ENCODE measurements at places on chromosomes 1 and 21. TPM values are rescaled to one million over a fixed set of nuclear protein-coding genes. Genes with fewer than 3 reads are reported as not detected.
A peak's percentile ranks its signal among the peaks of the same experiment; 100 is the strongest.

DNA sequence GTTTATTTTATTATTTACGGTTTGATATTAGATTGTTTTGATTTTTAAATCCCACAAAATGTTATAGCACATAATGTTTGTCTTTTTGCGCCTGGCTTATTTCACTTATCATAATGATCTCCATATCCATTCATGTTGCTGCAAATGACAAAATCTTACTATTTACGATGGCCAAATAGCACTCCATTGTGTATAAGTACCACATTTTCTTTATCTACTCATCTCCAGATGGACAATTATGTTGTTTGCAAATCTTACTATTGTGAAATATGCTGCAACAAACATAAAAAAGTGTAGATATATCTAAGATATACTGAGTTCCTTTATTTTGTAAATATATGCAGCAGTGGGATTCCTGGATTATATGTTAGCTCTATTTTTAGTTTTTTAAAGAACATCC lies 1568.3 kb downstream of the AMY1C start:
- H3K27ac ChIP-seq: no peak overlapping the region
- no peaks in the 10 kb centered on the region for H3K27me3 ChIP-seq
- H3K4me3 ChIP-seq: no peak overlapping the region
- no peak for DNase-seq
- H3K4me1 ChIP-seq: no peaks in the 10 kb centered on the region

DNA sequence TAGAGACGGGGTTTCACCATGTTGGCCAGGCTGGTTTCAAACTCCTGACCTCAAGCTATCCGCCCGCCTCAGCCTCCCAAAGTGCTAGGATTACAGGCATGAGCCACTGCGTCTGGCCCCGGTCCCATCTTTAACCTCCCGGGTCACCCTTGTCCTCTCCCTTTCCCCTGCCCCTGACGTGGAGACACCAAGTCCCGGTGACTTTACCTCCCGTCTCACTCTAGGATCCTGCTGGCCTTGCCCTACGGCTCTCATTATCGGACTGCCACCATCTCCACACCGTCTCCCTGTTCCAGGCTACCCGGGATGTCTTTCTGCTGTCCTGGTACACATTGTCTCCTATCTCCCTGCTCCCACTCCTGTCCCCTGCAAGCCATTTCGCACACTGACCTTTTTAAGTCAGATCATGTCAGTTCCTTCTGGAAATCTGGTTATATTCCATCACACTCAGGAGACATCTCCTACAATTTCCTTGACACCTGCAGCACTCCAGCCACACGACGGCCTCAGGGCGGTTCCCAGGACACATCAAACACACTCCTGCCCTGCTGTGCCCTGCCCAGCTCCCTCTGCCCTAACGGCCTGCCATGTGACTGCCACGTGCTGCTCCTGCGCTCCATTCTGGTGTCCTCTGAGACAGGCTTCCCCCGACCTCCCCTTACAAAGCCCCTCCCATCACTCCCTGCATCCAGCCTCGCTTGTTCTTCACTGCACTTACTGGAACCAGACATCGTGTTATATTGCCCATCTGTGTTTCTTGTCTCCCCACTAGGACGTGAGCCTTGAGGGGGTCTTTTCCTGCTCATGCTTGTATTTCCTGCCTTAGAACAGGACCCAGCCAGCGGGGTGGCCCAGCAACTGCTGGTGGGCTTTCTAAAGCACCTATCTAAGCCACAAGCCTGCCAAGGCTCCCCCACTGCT lies 32.7 kb downstream of the TTC39A start:
- H3K4me3 ChIP-seq: peak overlapping the region; percentile 52
- no peak for DNase-seq
- no peaks in the 10 kb centered on the region for H3K27me3 ChIP-seq
- peaks cover 12% of the 10 kb centered on the region for H3K4me1 ChIP-seq

The GPR25 gene
- 9.2 TPM for total RNA-seq

GRCh38 chr1:15184436-15185241 lies 31.1 kb downstream of the TMEM51 start:
- H3K36me3 ChIP-seq: no peaks in the 10 kb centered on the region
- no peak overlapping the region for H3K27ac ChIP-seq
- no peak for DNase-seq
- no peak overlapping the region for H3K4me3 ChIP-seq
- H3K4me1 ChIP-seq: no peaks in the 10 kb centered on the region

DNA sequence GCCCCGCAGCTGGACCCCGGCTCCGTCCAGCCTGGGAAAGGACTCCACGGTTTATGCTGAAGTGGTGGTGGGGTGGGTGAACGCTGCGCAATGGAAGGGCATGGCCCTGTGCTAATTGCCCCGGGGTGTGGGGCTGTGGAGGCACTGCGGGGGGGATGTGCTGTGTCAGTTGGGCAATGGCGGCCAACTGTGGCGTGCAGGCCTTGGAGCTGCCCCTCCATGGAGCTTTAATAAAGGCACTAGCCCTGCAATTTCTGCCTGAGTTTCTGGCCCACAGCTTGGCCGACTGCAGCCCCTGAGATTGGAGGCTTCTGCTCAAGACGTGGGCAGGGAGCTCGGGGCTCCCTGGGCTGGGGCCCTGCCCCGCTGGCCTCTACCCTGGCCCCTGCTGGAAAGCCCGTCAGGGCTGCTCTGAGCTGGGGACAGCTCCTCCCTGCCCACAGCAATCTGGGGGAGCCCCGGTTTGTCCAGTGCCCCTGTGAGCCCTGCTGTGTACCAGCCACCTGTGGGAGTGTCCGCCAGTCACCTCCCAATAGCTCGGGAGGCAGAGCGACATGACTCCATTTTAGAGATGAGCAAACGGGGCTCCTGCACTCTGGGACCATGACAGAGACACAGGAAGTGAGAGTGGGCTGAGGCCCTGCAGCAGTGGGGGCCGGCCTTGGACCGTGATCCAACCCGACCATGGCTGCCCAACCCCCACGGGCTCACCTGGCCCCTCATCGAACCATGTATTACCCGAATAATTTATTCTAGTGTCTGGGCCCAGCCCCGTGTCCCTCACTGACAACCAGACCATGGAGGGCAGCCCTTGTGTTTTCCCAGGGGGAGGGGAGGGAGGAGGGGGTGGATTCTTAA lies 8.7 kb upstream of the TNFRSF14 start:
- H3K36me3 ChIP-seq: no peaks in the 10 kb centered on the region
- peak; percentile 51 for DNase-seq
- H3K27ac ChIP-seq: peak overlapping the region; percentile 98
- H3K4me3 ChIP-seq: peak overlapping the region; percentile 78
- no peaks in the 10 kb centered on the region for H3K27me3 ChIP-seq

- no peaks in the 10 kb centered on the region for H3K27me3 ChIP-seq
- H3K36me3 ChIP-seq: no peaks in the 10 kb centered on the region
- DNase-seq: no peak
- H3K27ac ChIP-seq: no peak overlapping the region
These were observed 55.1 kb downstream of the OVGP1 start for GRCh38 chr1:111372336-111372965.

DNA sequence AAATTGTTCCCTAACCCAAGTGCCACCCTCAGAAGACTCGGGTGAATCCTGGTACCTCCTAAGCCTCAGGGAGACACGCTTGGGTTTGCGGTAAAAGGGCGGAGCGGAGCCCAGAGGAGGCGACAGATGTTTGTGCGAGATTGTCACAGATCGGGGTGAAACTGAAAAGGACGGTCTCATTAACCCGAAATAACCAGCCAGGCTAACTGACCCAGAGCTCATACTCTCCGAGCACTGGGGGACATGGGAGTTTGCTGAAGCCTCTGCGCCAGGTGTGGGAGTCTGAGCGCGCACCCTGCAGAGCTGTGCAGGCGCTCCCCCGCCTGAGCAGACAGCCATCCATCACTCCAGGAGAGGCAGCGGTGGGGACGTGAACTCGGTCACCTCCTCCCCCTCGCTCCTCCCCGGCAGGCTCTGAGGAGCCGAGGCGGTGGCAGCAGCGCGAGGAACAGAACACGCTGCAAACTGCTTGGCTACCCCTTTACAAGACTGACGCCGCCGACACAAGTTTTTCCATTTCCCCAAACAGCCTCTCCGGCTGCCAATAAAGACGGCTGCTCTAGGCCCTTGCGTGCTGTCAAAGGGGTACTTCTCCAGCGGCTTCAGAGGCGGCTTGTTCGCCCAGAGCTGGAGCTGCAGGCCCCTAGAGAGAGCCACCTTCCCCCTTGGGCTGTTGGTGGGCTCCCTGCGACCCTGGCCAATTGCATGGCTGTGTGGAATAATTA lies 43.5 kb downstream of the RRAGC start:
- H3K27ac ChIP-seq: no peak overlapping the region
- DNase-seq: no peak
- peaks cover 41% of the 10 kb centered on the region for H3K27me3 ChIP-seq
- H3K4me1 ChIP-seq: peaks cover 19% of the 10 kb centered on the region
- H3K36me3 ChIP-seq: no peaks in the 10 kb centered on the region

The CLCA4 gene
- total RNA-seq: not detected

The RIMKLA gene
- 0.06 TPM for total RNA-seq

GRCh38 chr1:112618114-112618720 lies 724 bp downstream of the ST7L start:
- H3K4me1 ChIP-seq: peaks cover 42% of the 10 kb centered on the region
- H3K27ac ChIP-seq: peak overlapping the region; percentile 100
- peak; percentile 74 for DNase-seq
- no peaks in the 10 kb centered on the region for H3K27me3 ChIP-seq
- H3K4me3 ChIP-seq: peak overlapping the region; percentile 98
- H3K36me3 ChIP-seq: no peaks in the 10 kb centered on the region

The STYXL2 gene
- total RNA-seq: not detected

All from CD4-positive, alpha-beta memory T cell (primary cell).